ENCODE measurements at places on chromosomes 6 and 20. TPM values are rescaled to one million over a fixed set of nuclear protein-coding genes. Genes with fewer than 3 reads are reported as not detected.

EPB41L2 gene
- total RNA-seq: 91.5 TPM

- DNase-seq: no peak
These were observed 105.8 kb upstream of the TRAF3IP2 start for GRCh38 chr6:111711476-111711875.

- DNase-seq: no peak
These were observed 51.2 kb upstream of the SLCO4A1 start for GRCh38 chr20:62591122-62591468.

- DNase-seq: no peak
These were observed 143.3 kb downstream of the NFATC2 start for GRCh38 chr20:51399006-51399890.

GRCh38 chr6:139515511-139515910, 141.1 kb upstream of the CITED2 start:
- no peak for DNase-seq

DNA sequence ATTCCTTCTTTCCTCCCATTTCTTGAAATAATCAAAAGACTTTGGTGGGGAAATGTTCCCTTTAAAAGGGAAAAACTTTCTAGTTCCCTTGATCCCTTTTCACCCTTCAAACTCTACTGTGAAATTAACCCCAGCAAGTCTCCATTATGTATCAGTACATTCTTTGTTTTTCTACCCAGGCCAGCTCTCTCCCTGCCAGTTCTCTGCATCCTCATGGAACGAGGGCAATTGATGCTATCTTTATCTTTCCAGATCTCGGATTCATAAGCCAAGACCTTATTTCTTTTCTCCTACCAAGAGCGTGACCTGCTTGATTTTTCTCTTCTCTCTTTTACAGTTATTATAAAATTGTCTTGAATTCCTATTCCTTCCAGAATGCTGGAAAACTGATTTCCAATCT, 75.8 kb downstream of the ADGRB3 start:
- DNase-seq: no peak

DNA sequence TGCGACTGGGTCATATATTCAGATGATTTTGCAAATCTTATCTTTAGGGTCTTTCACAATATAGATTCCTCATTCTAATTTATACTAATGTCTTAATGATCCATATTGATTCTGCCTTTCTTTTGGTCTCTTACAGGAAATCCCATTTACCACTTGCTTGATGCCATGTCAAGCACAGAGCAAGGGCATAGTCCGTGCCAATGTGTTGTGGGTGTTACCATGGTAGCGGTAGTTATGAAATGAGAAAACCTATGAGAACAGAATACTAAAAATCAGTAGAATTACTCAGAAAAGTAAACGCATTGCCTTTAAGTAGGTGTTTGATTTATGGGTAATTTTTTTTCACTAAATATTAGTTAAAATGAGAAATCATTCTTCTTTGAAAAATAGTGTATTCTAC, 153.9 kb upstream of the RAB32 start:
- no peak for DNase-seq

CEP85L gene
- total RNA-seq: 6.5 TPM

- no peak for DNase-seq
These were observed 4.7 kb downstream of the CITED2 start for GRCh38 chr6:139369568-139370282.

GRCh38 chr6:169155481-169155880, 98.2 kb downstream of the THBS2 start:
- DNase-seq: no peak

PSORS1C1 gene
- total RNA-seq: 1.8 TPM

- no peak for DNase-seq
These were observed 6.9 kb downstream of the SLC32A1 start for GRCh38 chr20:38730989-38731737.

TP53RK gene
- total RNA-seq: 19.7 TPM
